ENCODE measurements at places on chromosomes 2 and 18.

DNA sequence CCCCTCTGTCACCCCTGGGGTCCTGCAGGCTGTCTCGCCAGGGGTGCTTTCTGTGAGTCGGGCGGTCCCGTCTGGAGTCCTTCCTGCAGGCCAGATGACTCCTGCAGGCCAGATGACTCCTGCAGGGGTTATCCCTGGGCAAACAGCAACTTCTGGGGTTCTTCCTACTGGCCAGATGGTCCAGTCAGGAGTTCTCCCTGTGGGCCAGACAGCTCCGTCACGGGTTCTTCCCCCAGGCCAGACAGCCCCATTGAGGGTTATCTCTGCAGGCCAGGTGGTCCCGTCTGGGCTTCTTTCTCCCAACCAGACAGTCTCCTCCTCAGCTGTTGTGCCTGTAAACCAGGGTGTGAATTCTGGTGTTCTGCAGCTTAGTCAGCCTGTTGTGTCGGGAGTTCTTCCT, 27.6 kb downstream of the ADNP2 start:
- no peak for DNase-seq

DNA sequence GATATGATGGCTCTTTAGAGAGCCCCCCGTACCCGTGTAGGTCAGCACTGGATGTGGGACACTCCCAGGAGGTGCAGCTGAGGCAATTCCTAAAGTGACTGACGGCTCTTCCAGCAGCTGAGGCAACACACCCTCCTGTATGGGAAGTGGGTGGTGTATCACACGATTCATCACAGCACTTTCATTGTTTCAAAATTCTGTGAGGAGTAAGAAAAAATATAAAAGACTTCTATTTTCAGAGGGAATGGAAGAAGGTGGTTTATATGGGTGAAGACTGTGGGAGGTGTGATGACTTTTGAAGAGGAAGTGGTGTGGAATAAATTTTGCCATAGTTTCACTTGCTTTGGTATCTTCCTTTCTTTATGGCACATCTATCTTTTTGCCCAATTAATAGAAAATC, 22.3 kb downstream of the QPCT start:
- DNase-seq, result no peak

- peak; percentile 31 for DNase-seq
Observed at GRCh38 chr2:90069290-90069894, 1377.9 kb downstream of the RPIA start.

- no peak for DNase-seq
Observed at GRCh38 chr2:69152847-69153583, 140.0 kb downstream of the ANTXR1 start.

DNA sequence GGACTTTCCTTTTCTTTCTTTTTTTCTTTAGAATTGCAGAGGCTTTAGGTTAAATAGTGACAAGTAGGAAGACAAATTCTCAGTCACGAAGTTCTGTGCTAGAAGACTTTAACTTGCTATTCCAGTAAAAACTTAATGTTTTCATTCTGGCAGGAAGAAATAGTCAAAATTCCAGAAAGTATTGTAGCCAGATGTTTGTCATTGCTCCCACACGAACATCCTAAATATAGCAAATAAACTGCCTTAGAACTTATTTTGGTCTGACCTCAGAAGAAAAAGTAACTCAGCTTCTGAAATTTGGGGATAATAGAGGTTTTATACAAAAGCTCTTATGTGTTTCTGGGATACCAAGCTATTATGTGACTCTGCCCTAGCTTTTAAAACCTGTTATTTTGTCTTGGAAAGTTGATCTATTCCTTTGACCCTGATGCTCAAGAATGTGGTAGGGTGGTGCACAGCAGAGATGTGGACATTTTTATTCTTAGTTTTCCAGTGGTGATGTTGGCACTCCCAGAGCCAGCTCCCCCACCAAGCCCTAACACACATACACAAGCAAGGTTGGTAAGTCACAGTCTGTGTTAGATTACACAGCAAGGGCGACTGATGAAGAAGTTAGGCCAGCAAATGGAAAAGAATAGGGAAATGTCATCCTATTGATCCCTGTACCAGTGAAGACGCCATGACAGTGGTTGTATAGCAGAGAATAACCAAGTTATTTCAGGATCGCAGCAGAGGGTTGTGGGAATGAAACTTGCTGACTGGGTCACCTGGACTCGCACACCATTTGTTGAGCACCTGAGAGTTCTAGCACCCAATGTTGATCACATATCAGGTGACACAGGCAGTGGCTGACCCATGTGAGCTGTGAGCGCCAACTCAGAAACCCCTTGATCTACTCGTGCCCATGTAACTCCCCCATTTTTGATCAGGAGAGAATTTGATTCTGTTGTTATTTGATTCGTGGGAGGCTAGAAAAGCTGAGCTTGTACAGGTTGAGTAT, 23.7 kb downstream of the FARP2 start:
- DNase-seq, result no peak

DNA sequence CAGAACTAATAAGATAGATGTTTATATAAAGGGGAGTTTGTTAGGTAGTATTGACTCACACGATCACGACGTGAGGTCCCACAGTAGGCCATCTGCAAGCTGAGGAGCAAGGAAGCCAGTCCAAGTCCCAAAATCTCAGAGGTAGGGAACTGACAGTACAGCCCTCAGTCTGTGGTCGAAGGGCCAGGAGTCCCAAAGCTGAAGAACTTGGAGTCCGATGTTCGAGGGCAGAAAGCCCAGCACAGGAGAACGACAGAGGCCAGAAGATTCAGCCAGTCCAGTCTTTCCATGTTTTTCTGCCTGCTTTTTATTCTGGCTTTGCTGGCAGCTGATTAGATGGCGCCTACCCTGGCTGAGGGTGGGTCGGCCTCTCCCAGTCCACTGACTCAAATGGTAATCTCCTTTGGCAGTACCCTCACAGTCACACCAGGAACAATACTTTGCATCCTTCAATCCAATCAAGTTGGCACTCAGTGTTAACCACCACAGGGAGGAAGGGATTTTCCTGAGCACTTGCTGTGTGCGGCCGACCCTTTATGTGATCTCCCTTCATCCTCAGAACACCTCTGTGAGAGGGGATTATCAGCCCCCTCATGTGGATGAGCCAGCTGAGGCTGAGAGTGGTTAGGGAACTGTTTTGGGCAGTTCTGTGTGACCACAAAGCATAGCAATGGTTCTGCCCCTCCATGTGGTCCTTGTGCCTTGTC, 78.3 kb downstream of the RNF144A start:
- no peak for DNase-seq

DNA sequence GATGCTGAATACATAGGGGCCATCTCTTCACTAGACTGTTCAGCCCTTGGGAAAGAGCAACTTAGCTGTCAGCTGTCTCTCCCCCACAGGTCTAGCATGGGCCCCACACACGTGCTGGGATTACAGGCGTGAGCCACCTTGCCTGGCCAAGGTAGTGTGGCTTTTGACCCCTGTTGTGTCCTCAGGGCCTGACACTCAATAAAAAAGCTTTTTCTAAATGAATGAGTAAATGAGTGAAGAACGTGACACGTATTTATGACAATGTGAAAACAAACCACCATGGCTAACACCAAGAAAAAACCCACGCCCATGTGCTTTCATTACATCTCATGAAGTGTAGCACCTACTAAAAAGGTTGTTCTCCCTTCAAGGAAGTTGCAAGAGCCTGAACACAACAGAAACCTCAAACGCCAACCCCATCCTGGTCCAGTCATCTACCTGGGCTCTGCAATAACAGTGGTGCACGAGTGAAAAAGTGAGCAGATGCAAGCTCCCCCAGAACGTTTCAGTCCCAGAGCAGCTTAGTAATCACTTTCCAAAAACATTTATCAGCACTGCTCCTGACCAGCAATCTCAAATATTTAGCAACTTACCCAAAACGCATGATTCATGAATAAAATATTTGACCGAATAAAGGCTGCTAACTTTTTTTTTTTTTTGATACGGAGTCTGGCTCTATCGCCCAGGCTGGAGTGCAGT, 3.4 kb downstream of the WDFY1 start:
- DNase-seq, result no peak

- no peak for DNase-seq
Observed at GRCh38 chr18:53639687-53640086, 584.8 kb downstream of the MBD2 start.

- no peak for DNase-seq
Observed at GRCh38 chr2:236597629-236598028, 28.0 kb downstream of the ACKR3 start.

DNA sequence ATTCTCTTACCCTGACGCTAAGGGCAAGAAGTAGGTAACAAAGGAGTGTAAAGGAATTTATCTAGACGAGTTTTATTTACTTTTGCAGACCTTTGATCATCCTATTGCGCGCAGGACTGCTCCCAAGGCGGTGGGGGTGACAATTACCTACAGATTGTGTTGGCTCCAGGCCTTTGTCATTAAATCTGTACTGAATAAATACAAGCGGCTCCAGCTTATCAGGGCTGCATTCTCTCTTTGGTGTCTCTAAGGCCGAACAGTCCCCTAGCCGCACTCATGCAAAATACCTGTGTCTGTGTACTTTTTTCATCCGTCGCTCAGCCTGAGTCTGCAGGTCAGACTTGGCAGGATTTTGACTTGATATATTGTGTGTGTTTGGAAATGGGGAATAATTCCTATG, 57.9 kb upstream of the DYSF start:
- no peak for DNase-seq

- no peak for DNase-seq
Observed at GRCh38 chr18:47120428-47120827, 29.9 kb downstream of the HDHD2 start.

GRCh38 chr2:136189221-136189782, 71.4 kb upstream of the CXCR4 start:
- DNase-seq, result no peak

GRCh38 chr18:765764-766549, 46.1 kb downstream of the YES1 start:
- DNase-seq, result no peak

GRCh38 chr2:19351899-19352697, 6.3 kb downstream of the OSR1 start:
- no peak for DNase-seq

GRCh38 chr18:57621246-57621604, 411 bp downstream of the NARS1 start:
- DNase-seq, result peak; percentile 34

- no peak for DNase-seq
Observed at GRCh38 chr2:128313931-128314347, 4.7 kb downstream of the HS6ST1 start.

DNA sequence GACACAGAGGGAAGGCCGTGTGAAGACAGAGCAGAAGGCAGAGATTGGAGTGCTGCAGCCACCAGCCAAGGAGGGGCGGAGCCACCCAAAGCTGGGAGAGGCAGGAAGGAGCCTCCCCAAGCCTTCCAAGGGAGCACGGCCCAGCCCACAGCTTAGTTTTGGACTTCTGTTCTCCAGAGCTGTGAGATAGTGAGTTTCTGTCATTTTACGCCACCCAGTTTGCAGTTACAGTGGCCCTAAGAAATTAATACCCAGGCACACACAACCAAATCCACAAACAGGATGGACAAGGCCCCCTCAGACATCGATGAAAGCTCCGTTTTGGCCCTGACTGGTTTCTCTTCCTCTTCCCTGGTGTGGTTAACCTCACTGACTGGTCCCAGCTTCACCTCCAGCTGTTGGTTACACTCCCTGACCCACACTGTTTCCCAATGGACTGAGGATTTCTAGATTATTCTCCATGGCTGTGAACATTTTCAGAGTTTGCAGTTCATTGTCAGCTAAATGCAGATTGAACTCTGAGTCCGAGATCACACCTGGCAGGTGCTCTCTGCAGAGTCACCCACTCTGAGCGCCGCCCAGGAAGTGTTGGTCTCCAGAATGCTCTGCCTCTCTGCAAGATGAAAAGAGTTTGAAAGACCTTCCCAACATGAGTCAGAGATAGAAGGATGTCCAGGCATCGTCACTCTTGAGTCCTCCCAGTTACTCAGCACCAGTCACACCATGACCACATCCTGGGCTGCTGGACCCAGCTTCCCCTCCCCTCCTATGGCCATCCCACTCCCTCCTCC, 100.2 kb downstream of the TWIST2 start:
- DNase-seq, result no peak

GRCh38 chr2:132586101-132586511, 83.9 kb downstream of the LYPD1 start:
- no peak for DNase-seq

Measured in GM12892 (cell line).